Fibroblast of upper back skin (primary cell): ENCODE measurements at places on chromosomes 12 and 14.

DNA sequence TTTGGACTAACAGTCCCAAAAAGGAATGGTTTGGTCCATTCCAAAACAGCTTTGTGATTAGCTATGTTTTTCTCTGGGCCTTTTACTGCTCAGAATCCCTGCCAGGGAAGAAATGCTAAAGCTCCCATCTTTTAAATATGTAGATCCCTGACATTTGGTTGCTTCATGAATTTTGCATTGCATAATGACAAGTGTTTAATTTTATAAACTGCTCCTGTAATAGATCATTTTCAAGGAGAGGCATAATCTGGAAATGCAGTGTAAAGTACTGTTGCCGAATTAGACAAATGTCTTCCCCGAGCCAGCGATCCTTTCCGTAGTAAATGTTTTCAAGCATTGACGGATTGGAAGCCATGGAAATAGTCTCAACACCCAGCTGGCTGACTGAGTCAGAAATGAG lies 291.3 kb upstream of the PRKD1 start:
- DNase-seq = no peak

DNA sequence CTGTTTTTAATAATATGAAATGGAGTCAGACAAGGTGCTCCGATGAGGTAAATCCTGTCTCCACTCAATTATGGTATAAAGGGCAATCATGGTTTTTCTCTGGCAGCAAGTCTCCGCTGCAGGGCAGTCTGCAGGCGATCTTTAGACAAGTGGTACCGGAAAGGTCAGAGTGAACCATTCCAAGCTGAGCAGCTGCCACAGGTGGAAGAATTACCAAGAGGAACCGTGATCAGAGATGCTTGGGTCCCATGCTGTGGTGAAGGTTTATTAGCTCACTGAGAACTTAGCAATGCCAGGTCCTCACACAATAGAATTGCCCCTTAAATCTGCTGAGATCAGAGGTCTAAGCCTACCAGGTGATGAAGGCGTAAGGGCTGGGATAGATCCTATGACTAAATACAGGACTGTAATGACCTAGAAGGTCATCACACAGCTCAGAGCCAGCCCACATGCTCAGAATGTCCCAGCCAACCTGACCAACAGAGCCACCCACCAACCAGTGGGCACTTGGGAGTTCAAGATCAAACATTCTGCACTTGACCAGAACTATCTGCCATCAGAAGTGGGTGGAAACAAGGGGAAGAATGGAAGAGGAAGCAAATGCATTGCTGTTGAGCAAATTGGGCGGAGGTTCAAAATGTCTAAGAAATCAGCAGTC lies 175.2 kb upstream of the BCL2L14 start:
- DNase-seq = no peak

DNA sequence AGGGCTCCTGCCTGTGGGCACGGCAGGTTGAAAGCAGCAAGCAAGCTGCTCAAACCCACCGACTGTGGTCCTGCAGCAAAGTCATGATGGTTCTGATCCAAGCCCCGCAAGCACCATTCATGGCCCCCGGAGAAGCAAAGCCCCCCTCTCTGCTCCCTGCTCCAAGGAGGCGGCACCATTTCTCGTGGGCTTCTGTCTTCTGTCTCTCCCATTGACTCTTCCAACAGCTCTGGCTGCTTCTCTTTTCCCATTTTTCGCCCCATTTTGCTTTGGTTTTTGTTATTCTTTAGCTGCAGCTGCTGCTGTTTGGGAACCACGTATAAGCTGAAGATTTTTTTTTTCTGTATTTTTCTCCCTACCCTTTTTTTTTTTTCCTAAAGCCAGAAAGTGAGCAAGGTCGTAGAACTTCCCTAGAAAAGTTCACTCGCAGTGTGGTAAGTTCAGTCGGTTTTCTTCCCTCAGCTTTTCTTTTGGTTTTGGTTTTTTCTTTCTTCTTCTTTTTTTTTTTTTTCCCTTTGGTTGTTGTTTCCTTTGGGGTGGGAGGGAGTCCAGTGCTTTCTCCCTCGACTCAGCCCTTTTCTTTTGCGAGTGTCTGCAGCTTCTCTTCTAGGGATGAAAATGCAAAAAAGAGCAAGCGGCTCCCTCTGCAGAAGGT lies 354.1 kb downstream of the DPF3 start:
- no peak for DNase-seq

GRCh38 chr12:10276774-10277173 lies 30.9 kb upstream of the KLRD1 start:
- no peak for DNase-seq

GRCh38 chr12:6328945-6329702 lies 12.8 kb downstream of the TNFRSF1A start:
- DNase-seq = no peak

DNA sequence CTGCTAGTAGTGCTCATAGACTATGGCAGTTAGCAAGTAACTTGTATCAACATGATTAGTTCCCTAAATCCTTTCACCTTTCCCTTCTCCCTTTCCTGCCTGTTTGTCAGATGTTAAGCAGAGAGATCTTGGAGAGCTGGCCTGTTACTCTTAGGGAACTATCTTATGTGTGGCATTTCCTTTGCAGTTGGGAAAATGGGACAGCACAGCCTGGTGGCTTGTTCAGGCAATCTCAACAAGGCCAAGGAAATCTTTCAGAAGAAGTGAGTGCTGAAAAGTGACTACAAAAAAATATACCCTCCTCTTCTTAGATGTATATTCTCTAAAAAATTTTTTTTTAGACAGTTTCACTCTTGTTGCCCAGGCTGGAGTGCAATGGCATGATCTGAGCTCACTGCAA lies 7.4 kb downstream of the PARP2 start:
- no peak for DNase-seq

GRCh38 chr12:4717806-4718205 lies 2.4 kb upstream of the GALNT8 start:
- DNase-seq = no peak
